ENCODE measurements at places on chromosomes 1 and 21.

GRCh38 chr1:6180707-6181311, 688 bp upstream of the CHD5 start:
- DNase-seq = no peak

DNA sequence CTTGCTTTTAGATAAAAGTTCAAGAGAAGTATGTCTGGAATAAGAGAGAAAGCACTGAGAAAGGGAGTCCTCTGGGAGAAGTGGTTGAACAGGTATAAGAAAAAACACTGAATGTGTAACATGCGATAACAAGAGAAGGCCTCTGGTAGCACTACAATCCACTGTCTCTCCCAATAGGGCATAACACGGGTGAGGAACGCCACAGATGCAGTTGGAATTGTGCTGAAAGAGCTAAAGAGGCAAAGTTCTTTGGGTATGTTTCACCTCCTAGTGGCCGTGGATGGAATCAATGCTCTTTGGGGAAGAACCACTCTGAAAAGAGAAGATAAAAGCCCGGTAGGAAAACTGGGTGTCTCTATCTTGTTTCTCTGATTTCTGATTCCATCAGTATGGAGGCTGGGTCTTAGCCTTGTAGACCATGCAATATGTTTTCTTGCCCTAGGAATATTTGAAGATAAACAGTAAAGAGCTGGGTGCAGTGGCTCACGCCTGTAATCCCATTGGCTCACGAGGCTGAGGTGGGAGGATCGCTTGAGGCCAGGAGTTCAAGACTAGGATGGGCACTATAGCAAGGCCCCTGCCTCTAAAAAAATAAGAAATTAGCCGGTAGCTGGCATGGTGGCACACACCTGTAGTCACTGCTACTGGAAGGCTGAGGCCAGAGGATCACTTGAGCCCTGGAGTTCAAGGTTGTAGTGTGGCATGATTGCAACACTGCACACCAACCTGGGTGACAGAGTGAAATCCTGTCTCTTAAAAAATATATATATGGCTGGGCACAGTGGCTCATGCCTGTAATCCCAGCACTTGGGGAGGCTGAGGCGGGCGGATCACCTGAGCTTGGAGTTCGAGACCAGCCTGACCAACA, 40.4 kb downstream of the DAP3 start:
- peak; percentile 10 for DNase-seq

DNA sequence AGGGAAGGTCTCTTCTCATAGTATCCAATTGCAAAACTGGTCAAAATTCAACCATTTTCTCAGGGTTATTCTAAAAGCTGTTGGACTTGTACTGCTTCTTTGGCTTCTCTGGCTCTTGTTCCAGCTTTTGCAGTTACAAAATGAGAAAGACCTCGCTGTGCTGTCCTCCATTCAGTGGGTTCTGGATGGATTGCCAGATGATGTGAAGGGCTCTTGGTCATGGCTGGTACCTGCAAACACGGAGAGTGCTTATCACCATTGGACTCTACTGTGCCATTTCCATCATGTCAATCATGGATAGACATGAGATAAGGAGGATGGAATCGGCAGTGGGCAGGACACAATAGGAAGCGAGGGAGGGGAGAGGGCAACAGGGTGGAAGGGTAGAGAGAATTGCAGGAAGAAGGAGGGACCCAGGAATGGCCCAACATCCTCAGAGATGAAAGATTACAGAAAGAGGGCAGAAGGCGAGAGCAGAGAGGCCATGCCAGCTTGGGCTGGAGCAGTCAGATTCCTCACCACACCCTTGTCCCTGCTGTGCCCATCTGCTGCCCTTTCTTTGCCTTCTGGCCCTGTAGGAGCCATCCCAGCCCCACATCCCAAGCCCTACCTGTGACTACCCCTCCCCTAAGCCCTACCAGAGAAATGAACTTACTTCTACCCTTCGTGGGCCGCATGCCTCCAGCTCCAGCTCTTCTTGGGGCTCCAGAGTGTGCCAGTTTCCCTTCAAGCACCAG, 70.3 kb downstream of the HIVEP3 start:
- no peak for DNase-seq

DNA sequence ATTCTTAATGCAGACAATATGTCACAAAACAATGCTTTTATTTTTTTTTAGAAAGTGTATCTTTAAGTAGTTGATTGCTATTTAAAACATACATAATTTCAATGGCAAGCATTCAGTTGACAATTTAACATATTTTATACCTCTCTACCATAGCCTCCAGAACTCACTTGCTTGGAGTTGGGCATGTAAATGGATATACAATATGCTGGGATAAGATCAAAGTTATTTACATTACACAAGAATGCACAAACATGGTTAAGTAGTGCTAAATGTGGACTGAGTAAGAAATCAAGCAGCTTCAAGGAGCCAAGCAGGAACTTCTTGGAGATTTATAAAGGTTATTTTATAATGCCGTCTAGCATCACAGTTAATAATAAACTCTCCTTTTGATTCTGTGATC, 17.0 kb downstream of the CLCA4 start:
- DNase-seq = no peak

DNA sequence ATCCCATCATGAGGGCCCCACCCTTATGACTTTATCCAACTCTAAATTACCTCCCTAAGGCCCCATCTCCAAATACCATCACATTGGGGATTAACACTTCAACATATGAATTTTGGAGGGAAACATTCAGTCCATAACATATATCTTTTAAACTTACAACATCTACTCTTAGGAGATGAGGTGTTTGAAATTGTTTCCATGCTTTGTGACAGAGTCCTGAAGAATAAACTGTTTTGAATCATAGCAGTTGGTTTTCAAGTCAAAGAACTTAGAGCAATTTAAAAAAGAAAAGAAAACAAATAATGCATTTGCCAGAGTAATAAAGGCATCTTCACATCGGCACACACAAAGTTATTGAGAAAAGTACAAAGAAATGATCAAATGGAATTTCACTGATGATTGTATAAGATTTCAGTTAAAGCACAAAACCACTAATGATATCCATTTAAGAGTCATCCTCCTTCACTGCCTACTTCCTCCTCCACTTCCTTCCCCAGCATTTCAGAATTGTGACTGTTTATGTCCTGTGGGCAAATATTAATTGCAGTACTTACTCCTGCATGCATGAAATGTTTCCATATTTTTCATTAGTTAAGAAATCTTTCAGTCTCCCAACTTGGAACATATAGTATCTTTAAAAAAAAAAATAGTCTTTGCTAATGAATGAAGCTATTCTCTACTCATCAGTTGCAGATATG, 202.0 kb downstream of the LRRC40 start:
- DNase-seq = peak; percentile 65

- DNase-seq = no peak
These were observed 35.8 kb downstream of the S100B start for GRCh38 chr21:46569081-46569480.

DNA sequence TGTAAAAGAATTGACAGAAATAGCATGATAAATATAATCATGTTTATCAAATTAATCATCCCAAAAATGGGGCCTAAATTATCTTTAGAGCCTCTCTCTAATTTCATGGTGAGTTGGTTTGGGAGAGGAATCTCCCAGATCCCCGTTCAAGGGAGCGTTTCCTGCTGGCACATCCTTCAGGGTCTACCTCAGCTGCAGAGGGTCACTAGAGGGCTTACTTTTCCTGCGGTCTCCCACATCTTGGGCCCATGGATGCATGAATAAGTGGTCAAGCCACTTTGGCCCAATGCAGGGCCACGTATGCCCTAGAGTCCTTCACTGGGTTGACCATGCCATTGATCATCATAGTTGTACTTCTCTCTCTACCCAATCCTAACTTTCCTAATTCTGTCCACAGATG, 164.1 kb downstream of the USP25 start:
- no peak for DNase-seq

DNA sequence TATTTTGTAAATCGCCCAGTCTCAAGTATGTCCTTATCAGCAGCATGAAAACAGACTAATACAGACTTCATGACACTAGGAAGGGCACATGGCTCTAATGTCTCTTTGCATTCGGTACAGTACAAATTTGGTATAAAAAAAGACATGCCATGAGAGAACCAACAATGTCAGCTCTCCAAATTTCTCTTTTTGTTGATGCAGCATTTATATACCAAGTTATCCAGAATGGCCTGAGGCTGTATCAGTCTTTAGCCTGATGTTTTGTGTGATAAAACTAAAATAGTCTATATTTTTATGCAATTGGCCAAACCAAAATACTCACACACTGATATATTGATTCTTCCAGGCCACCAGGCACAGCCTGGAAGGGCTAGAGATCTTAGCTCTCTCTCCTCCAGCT, 124.3 kb upstream of the SAMSN1 start:
- DNase-seq = no peak

DNA sequence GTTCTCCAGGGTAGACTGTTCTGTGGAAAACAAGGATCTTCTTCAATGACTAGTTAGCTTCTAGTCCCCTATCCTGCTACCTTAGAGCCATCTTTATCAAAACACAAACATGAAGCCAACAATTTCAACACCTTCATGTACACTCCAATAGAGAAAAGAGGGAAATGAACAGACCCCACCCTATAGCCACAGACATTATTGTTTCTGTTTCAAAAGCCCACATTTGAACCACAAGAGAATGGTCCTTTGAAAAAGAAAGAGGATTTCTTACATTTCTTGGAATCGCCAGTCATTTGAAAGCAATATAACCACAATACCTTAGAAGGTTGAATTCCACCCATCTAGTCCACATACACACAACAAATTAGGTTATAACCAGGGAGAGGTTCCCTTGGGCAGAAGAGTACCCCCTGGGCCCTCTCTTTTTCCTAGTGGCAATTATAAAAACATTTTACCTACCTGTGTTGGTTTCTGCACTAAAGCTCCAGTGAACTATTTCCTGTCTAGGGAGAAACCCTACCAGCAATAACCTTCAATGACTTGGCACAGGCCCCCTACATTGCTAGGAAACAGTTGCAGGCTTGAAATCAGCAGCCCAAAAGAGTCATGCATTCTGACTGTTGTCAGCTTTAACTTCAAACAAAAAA, 2.7 kb upstream of the LPGAT1 start:
- DNase-seq = no peak

DNA sequence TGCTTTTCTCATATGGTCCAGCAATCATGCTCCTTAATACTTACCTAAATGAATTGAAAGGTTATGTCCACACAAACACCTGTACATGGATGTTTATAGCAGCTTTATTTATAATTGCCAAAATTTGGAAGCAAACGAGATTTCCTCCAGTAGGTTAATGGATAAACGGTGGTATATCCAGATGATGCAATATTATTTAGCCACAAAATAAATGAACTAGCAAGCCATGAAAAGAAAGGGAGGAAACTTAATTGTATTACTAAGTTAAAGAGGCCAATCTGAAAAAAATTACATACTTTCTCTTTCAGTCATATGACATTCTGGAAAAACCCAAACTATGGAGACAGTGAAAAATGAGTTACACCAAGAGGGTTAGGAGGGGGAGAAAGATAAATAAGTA, 76.3 kb upstream of the LRRC7 start:
- no peak for DNase-seq

GRCh38 chr21:23963454-23963853, 1643.8 kb downstream of the MRPL39 start:
- no peak for DNase-seq

DNA sequence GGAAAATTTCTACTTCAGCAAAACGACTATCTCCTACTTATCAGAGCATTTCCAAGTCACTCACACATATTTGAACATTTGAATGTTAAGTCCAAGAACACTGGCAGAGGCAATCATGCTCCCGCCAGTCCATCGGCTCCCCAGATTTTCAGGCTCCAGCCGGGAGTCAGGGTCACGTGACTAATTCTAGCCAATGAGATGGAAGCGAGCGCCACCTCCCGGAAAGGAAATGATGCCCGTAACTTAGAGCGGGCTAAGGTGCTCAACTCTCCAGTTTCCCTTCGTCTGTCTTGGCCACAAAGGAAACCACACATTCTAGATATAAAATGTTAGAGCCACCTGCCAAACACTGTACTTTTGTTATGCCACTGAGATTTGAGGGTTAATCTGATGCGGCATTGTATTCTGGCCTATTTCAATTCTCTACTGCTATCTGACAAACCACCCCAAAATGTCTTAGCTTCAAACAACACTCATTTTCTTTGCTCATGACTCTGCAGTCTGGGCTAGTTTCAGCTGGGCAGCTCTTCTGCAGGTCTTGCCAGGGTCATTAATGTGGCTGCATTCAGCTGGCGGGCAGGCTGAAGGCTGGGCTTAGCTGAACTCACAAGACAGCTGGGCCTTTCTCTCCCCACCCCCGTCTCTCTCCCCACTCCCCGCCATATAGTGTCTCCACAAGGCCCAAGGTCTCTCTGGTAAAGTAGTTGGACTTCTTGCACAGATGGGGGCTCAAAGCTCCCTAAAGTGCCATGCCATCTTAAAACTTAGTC, 16.5 kb upstream of the LHX4 start:
- no peak for DNase-seq

DNA sequence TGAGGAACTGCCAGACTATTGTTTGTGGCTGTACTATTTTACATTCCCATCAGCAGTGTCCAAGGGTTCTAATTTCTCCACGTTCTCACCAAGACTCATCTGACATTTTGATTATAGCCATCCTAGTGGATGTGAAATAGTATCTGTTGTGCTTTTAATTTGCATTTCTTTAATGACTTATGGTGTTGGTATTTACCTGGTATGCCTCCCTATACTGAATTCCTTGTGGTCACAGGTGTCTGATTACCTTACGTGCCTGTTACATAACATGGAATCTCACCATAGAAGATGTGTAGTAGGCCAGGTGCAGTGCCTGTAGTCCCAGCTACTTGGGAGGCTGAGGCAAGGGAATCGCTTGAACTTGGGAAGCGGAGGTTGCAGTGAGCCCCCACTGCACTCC, 13.5 kb downstream of the ZYG11A start:
- DNase-seq = no peak

- peak; percentile 45 for DNase-seq
These were observed 10.8 kb downstream of the SLC37A1 start for GRCh38 chr21:42524341-42525028.

DNA sequence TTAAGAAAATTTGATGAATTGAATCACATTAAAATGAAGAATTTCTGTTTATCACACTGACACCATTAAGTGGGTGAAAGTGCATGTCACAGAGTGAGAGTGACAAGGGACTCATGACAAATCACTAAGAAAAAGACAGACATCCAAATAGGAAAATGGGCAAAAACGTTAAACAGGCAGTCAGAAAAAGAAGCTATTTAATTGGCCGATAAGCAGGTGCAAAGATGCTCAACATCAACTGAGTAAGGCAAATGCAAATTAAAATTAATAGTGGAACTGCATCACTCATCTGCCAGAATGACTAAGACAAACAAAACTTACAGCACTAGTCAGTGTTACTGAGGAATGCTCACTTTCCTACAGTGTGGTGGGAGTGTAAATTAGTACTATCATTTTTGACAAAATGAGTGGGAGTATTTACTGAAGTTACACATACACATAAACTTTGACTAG, 39.2 kb upstream of the RUNX1 start:
- DNase-seq = no peak

DNA sequence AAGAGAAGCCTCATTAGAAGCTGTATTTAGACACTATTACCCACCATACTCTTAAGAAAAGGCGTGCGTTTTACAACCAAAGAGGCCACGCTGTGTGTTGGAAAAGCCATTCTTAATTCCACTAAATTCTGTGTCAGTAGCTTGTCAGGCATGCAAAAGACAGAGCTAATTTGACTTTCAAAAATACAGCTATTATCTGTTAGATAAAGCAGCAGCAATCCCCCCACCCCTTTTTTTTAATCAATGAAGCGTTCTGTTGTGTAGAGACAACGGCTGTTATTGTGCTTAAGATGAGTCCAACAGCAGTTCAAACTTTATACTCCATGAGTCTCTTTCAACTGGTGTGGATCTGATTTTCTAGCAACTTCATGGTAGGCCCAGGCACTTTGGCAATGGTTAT, 43.5 kb downstream of the PLA2G4A start:
- no peak for DNase-seq
